DMS53 (cell line): ENCODE measurements at places on chromosomes 5 and 9.
A peak's percentile ranks its signal among the peaks of the same experiment; 100 is the strongest.

GRCh38 chr5:95827892-95828246, 5.3 kb upstream of the GLRX start:
- no peak for DNase-seq

DNA sequence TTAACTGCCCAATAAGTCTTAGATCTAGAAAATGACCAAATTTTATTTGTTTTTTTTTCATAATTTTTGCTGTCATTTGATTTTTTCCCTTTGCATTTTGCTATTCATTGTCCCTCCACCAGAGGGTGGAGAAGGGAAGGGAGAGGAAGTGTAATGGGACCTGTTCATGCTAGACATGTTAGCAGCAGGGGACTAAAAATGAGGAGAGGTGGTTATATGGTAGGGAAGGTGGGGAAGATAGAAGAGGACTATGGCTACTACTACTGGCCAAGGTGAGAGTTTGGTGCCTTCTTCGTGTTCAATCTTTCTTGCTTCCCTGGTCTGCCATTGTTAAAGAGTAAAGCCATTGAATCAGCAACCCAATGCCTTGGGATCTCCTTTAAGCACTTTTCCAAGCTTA, 6.4 kb downstream of the GRIA1 start:
- DNase-seq = peak; percentile 72

- peak; percentile 71 for DNase-seq
Observed at GRCh38 chr9:129497005-129497812, 123.7 kb downstream of the C9orf50 start.

DNA sequence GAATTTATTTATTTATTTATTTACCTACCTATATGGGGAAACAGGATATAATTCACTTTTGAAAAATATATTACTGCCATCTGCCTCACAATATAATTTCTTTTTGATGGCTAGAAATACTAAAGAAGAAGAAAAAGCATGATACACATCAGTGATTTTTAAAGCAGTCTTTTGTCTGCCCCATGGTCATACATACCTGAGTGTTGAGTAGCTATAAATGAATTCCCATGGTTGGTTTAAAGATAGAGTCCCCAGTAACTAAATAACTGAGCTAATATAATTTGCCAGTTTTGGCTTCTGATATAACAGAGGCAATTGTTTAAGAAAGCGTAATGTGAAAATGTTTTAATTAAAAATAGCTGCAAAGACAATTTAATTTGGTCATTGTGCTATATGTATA, 447.8 kb downstream of the PDE4D start:
- DNase-seq = no peak

DNA sequence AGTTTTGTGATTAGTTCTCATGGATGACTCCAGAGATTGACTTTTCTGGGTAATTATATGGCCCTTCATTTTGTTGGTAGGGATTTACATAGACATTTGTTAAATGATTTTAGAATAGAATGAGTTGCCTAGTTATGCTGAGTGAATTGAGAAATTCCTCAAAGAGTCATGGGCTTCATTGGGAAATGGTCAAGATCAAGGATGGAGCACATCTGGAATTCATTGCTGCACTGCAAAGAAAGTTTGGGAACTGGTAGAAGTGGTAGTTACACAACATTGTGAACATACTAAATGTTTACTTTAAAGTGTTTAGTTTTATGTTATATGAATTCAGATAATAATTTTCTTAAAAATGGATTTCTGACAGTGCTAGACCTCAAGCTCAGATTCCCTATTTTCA, 46.5 kb downstream of the PIP5K1B start:
- no peak for DNase-seq

GRCh38 chr5:59125011-59125961, 542.4 kb downstream of the RAB3C start:
- DNase-seq = peak; percentile 50

GRCh38 chr5:119267958-119268386, 87.8 kb upstream of the TNFAIP8 start:
- DNase-seq = peak; percentile 97

- peak; percentile 95 for DNase-seq
Observed at GRCh38 chr5:138753794-138754698, 821 bp downstream of the CTNNA1 start.

GRCh38 chr9:135306699-135307098, 172.9 kb upstream of the PPP1R26 start:
- DNase-seq = no peak

DNA sequence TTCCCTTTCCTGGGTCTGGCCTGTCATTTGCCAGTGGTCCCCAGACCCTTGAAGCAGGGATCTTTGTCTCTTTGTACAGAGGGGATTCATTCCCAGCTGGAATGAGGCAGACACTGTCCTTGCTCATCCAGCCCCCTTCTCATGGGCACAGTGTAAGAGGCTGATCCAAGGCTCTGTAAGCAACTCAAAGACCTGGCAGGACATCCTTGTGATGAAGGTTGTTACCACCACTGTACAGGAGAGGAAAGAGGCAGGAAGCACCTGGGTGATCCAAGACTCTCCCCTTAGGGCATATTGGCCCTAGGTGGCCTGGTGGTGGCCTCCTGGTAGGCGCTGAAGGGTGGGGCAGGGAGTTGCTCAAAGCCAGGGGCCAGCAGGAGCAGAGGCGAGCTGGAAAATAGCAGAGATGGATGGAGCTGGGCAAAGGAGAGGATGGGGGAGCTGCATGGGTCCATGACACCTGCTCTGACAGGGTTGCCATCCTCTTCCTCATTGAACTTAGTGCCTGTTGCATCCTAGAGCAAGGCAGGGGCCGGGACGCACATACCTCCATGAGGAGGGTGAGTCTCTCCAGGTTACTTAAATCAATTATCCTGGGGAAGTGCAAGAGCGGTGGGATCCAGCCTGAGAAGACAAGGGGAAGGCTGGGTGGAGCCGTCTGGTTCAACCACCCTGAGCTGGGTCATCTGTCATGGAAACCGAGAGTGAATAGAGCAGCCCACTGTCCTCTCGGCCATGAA, 9.8 kb upstream of the GADD45G start:
- no peak for DNase-seq

DNA sequence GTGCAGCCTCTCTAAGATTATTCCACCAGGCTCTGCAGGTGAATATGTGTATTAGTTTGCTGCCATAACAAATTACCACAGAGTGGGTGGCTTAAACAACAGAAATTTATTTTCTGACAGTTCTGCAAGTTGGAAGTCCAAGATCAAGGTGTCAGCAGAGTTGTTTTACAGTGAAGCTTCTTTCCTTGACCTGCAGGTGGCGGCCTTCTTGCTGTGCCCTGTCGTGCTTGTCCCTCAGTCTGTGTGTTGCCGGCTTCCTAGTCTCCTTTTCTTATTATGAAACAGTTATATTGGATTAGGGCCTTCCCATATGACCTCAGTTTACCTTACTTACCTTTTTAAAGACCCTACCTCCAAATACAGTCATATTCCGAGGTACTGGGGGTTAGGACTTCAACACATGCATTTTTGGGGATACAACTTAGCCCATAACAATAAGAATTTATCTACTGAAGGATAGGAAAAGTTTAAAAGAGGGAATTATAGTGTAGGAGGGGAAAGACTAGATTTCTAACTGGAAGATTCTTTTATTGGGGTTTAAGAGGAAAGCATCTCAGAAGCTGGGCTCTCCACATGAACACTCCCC, 97.4 kb downstream of the OSTF1 start:
- DNase-seq = peak; percentile 61

DNA sequence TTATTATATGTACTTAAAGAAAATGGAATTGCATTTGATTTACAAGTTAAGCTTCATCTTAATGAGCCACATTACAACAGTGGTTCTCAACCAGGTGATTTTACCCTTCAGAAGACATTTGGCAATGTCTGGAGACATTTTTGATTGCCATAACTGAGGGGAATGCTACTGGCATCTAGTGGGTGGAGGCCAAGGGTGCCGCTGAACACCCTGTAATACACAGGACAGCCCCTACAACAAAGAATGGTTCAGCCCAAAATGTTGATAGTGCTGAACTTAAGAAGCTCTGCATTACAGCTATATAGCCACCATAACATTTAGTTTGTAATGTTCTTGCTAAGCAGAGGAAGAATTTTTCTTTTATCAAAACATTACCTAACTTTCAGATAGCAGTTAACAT, 103.1 kb downstream of the PAM start:
- DNase-seq = peak; percentile 17

GRCh38 chr9:125079931-125080330, 63.4 kb downstream of the SCAI start:
- no peak for DNase-seq

DNA sequence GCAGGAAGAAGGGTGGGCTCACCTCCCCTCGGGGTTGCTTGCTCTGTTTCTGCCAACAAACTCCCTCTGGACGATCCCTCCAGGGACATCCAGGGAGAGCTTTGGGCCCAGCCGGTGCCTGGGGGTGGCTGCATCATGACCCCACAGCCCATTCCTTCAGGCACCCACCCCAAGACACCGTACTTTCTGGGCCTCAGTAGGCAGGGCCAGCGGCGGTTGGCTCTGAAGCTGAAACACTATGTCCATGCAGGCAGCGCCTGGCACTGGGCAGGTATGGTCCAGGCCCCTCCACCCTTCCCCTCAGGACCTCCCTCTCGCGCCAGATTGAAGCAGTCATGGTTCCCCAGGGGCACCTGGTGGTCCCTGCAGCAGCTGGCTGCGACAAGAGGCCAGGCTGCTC, 18.5 kb upstream of the SUSD3 start:
- DNase-seq = no peak

DNA sequence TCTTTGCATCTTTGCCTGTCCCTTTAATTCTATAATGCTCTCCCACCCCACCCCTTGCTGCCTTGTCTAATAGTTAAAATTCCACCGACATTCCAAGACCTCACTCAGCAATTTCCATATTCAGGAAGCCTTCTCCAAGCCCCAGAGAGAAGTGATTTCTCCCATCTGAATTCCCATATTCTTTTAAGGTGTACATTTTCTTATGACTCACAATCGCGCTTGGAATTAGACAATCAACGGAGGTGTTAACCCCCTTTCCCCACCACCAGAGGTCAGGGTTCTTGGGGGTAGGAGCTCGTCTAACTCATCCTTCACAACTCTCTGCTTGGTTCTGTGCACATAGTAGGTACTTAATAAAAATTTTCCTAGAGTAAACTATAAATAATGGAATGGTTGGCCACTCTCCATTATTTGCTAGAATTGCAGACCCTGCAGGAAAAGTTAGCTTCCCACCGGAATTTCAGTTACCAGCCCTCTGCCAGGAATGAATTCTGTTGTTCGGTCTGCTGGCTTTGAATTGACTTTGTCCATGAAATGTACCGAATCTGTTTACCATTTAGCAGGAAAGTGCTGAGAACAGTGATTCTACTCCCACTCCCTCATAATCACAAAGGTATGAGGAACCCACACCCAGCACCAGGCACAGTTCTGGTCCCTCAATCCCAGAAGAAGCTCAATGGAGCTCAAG, 5.0 kb downstream of the KCNIP1 start:
- DNase-seq = no peak

- no peak for DNase-seq
Observed at GRCh38 chr5:7816535-7816901, 34.4 kb downstream of the CFAP90 start.

DNA sequence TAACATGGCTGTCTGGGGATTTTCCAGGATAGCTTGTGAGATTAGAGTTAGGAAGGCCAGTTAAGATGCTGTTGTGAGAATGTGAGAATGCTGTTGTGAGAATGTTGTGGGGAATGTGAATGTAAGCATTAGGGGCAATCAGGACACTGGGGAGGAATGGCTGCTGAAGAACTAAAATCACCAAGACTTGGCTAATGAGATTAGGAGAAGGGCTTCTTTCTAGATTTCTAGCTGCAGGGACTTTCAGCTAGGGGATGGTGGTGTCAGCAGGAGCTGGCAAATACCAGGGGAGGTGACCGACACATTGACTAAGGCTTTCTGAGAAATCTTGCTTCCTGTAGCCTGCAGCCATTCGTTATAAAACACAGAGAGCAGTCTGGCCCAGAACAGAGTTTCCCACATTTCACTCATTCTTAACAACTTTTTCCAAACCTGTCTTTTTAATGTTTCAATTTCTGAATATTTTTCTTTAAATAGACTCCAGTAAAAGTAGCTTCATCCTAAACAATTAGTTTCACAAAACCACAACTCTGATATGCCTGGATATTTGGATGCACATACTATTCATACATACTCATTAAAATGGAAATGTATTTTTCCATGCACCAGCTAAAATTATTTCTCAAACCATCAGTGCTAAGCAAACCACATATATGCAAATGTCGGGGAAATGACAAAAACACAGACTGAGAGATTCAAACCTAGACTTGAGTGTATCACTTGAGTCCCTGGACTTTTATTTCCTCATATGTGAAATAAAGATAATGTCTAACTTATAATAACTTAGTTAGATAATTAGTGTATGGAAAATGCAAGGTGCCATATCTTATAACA, 89.3 kb upstream of the TNC start:
- no peak for DNase-seq

DNA sequence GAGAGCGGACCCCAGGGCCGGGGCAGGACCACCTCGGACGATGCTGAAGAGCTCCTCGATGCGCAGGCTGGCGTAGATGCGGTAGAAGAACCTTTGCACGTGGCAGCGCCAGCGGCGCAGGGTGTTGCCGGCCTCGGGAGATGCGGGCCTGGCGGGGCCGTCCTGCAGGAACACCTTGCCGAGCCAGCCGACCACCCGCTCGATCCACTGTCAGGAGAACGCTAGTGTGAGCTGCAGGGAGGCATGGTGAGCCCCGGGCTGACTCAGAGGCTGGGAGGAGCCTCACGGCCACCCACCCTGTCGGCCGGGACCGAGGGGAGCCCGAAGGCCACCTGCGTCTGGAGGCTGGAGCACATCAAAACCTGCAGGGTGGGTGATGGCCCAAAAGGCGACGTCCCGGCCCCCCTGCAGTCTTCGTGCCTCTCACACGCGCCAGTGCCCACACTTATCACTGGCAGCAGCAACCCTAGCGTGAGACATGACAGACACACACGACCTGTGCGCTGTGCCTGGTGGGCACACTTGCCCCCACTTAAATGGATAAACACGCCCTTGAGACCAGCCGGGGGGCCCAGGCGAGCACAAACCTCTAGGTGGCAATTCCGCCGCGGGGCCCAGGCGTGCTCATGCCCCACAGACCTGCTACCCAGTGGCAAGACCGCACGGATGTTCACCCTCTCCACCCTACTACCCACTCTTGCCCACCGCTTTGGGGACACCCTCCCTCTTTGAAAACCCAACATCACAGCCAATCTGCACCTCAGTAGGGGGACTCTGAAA, 3.3 kb downstream of the ANAPC2 start:
- no peak for DNase-seq

DNA sequence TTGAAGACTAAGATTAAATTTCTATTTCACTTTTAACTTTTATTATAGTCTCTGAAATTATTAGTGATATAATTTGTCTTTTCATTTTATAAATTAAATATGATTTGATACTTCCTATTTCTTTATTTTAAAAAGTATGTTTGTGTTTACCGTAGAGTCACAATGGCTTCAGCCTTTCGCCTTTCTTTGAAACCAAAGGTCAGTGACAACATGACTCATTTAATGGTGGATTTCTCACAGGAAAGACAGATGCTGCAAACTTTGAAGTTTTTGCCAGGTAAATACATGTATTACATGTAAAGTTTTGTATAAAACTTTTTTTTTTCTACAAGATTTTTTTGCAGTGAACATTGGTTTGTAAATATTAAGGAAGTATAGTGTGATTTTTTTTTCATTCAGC, 36.4 kb downstream of the FSD1L start:
- DNase-seq = peak; percentile 32

- peak; percentile 79 for DNase-seq
Observed at GRCh38 chr5:83711982-83712601, 8.6 kb downstream of the HAPLN1 start.

GRCh38 chr5:124027441-124027840, 515.5 kb downstream of the CSNK1G3 start:
- DNase-seq = no peak
